Testis (tissue), 5 donors: ENCODE measurements at places on chromosomes 5 and 9. TPM values are rescaled to one million over a fixed set of nuclear protein-coding genes. Genes with fewer than 3 reads are reported as not detected.

DNA sequence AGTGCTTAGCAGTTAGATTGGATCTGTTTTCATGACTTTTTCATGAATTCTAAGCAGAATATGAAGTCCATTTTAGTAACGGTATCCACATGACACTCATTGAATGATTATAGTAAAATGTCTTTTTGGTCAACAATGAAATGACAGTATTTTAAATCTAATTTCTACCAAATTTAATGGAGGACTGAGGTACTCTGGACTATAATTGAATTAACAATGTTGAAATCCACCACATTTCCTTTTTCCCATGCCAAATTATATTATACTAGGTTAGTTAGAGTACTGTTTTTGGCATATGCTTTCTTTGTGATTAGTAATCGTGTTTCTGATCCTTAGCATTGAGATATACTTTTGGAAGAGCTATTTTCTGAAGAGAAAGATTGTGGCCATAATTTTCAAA, 40.6 kb downstream of the CDC42SE2 start:
- no peaks in the 10 kb centered on the region for H3K27me3 ChIP-seq
- H3K36me3 ChIP-seq = peaks cover 5% of the 10 kb centered on the region
- H3K27ac ChIP-seq = no peak overlapping the region
- H3K4me3 ChIP-seq = no peak overlapping the region

DNA sequence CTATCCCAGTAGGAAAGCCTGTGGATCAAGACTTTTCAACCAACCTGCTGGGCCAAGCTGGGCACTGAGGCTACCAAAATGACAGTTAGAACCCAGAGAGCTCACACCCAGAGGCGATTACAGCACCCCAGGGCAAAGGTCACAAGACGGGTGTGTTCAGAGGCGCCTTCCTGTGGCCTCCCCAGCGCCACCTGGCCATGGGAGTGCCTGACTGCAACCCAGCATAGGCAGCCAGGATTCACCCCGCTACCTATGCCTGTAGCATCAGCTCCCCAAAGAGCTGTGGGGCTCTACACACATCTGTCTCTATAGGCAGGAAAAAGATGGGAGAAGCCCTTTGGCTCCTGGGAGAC, 33.5 kb downstream of the PDGFRB start:
- no peaks in the 10 kb centered on the region for H3K27me3 ChIP-seq
- no peaks in the 10 kb centered on the region for H3K36me3 ChIP-seq
- H3K4me1 ChIP-seq = no peaks in the 10 kb centered on the region
- no peak overlapping the region for H3K27ac ChIP-seq
- DNase-seq = no peak
- H3K4me3 ChIP-seq = no peak overlapping the region

DNA sequence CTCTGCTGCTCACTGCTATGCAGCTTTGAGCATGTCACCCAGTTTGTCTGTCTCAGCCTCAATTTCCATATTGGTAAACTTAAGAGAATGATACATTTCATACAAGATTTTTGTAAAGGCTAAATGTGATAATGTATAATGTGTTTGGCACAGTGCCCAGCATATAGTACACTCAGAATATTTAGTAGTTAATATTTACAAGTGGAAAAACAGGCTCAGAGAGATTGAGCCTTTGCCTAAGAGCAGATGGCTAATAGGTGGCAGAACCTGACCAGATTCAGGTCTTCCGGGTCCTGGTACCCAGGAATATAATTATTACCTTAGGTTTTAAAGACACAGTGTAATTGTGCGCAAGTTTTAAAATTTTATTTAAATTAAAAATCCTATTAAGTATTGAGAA, 46.8 kb upstream of the KIAA1958 start:
- DNase-seq = no peak
- no peak overlapping the region for H3K4me3 ChIP-seq
- H3K27me3 ChIP-seq = no peaks in the 10 kb centered on the region
- H3K4me1 ChIP-seq = no peaks in the 10 kb centered on the region
- H3K36me3 ChIP-seq = no peaks in the 10 kb centered on the region
- no peak overlapping the region for H3K27ac ChIP-seq

GRCh38 chr5:15026011-15026893, 154.7 kb upstream of the ANKH start:
- no peaks in the 10 kb centered on the region for H3K27me3 ChIP-seq
- no peak overlapping the region for H3K27ac ChIP-seq
- H3K36me3 ChIP-seq = no peaks in the 10 kb centered on the region
- no peak overlapping the region for H3K4me3 ChIP-seq
- no peak for DNase-seq
- H3K4me1 ChIP-seq = no peaks in the 10 kb centered on the region

DNA sequence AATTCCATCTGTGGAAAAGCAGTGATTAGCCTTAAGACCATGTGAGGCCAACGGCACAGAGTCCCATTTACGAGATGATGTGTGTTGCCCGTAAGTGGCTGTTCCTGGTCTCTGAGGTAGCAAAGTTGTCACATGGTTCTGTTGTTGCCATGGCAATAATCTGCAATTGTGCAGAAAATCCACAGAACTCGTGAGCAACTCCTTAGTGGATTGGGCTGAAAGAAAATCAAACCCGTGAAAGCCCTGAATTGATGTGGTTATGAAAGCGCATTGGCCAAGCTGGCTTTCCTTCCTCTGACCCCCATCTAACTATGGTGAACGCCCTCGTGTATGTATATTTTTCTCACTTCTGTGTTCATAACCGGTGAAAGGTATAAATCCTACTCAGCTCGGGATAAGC, 614.7 kb downstream of the EBF1 start:
- H3K27ac ChIP-seq = no peak overlapping the region
- H3K4me1 ChIP-seq = peaks cover 37% of the 10 kb centered on the region

DNA sequence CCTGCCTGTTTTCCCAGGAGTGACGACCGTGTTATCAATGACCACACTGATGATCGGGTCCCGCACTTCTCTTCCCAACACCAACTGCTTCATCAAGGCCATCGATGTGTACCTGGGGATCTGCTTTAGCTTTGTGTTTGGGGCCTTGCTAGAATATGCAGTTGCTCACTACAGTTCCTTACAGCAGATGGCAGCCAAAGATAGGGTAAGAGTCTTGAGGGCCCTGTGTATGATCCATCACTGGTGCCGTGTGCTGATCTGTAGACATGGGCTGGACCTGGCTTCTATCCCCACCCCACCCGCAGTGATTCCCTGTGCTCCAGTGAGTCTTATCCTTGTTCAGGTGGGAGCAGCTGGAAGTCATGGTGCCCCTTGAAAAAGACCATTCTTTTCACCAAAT, 26.0 kb downstream of the GABRP start:
- H3K4me3 ChIP-seq = no peak overlapping the region
- no peaks in the 10 kb centered on the region for H3K4me1 ChIP-seq
- DNase-seq = no peak
- H3K27ac ChIP-seq = no peak overlapping the region
- H3K27me3 ChIP-seq = no peaks in the 10 kb centered on the region

The FGD3 gene
- 14.0 TPM for polyA plus RNA-seq

DNA sequence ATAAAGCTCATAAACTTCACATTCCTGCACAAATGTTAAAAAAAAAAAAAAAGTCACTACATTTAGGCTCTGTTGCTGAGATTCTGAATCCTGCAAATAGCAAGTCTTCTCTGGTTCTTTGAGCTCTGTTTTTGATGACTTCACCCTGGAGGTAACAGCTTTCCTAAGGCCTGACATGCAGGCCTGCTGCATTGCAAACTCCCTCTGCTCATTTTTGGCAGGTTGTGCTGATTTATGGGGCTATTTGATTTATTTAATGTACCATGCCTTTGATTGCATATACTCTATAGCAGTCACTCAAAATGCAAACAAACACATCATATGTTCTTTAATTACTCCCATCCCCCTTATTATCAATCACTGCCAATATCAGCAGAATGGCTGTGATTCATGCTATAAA, 416.1 kb upstream of the IZUMO3 start:
- H3K27me3 ChIP-seq = no peaks in the 10 kb centered on the region
- H3K4me1 ChIP-seq = no peaks in the 10 kb centered on the region
- H3K4me3 ChIP-seq = no peak overlapping the region
- H3K36me3 ChIP-seq = no peaks in the 10 kb centered on the region
- no peak for DNase-seq

GRCh38 chr5:40653221-40654022, 26.3 kb upstream of the PTGER4 start:
- no peak for DNase-seq
- H3K27me3 ChIP-seq = no peaks in the 10 kb centered on the region
- no peaks in the 10 kb centered on the region for H3K4me1 ChIP-seq
- no peaks in the 10 kb centered on the region for H3K36me3 ChIP-seq
- H3K27ac ChIP-seq = no peak overlapping the region

GRCh38 chr5:9691261-9691660, 61.1 kb upstream of the TAS2R1 start:
- no peaks in the 10 kb centered on the region for H3K4me1 ChIP-seq
- H3K27me3 ChIP-seq = no peaks in the 10 kb centered on the region
- no peak for DNase-seq
- no peak overlapping the region for H3K27ac ChIP-seq
- H3K4me3 ChIP-seq = no peak overlapping the region

The HSD17B3 gene
- 103 TPM for polyA plus RNA-seq

The SPATA31E1 gene
- polyA plus RNA-seq = 25.0 TPM

The ZFP2 gene
- 2.7 TPM for polyA plus RNA-seq

DNA sequence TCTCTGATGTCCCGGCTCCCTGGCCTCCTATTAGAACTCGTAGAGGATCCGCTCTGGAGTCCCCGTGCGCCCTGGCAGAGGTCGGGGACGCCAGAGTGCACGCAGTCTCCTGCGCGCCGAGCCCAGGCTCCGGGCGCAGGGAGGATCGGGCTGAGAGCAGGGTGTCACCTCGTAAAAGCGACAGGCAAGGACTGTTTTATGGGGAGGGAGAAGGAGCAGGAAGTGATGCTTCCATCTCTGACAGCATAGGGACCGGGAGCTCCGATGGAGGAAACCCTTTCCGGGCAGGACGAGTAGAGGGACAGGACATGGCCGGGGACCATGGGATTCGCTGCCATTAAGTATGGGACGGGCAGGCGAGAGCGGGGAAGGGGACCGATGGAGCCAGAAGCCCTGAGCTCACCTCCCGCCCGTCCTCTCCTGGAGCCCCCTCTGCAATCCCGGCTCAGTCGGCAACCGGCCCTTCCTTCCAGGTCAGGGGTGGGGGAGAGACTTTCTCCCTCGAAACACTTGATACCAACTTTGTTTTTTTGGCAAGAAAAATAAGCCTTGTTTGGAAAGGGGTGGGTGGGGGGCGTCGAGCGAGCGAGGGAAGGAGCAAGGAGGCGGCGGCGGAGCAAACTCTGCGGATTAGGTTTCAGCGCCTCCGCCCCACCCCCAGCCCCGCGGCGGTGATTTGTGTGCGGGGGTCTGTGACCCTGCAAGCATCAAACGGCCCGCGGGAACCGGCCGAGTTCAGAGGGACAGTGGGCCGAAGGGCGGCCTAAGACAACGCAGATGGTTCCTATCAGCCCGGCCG, 12.6 kb downstream of the LMX1B start:
- H3K4me3 ChIP-seq = peak overlapping the region; percentile 4
- no peak for DNase-seq
- no peaks in the 10 kb centered on the region for H3K27me3 ChIP-seq
- H3K27ac ChIP-seq = no peak overlapping the region

DNA sequence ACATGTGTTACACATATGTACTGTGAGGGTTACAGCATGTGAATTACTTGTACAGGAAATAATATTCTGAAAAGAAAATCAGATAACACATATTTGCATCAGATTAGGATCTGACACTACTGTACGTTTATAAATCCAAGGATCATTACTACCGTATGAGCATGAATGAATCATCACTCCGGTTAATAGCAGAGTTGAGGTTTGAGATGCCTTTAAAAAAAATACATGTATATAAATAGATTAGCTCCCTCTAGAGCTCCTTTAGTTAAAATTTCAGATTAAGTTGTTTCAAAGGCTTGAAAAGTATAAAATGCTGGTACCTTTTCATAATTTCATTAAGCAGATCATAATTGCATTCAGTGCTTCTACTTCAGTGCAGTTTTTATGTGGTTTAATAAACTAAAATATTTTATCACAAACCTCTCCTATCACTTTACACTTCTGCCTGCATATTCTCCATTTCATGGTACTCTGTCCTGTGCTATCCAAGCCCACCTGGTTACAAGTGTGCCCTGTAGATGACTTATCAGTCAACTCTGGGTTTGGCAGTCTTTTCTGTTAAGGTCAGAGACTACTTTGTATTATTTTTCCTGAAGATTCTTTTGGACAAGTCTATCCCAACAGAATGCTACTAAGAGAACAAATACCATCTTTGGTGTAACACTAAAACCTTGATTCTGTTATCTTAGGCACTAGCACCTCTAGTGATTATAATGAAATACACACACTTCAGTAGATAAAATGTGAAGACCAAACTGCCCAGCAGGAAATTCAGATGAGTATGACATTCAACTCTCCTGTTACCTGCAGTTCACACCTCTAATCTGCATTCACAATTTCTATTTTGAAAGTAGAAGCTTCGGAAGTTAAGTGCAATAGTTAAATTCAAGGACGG, 48.0 kb upstream of the POU5F2 start:
- H3K36me3 ChIP-seq = no peaks in the 10 kb centered on the region
- no peaks in the 10 kb centered on the region for H3K27me3 ChIP-seq
- H3K4me1 ChIP-seq = no peaks in the 10 kb centered on the region
- H3K4me3 ChIP-seq = no peak overlapping the region
- H3K27ac ChIP-seq = no peak overlapping the region
- DNase-seq = no peak

- H3K27ac ChIP-seq = no peak overlapping the region
- no peak for DNase-seq
- H3K4me1 ChIP-seq = no peaks in the 10 kb centered on the region
- H3K27me3 ChIP-seq = no peaks in the 10 kb centered on the region
- no peak overlapping the region for H3K4me3 ChIP-seq
These were observed 505.6 kb downstream of the MAN2A1 start for GRCh38 chr5:110195288-110195687.

DNA sequence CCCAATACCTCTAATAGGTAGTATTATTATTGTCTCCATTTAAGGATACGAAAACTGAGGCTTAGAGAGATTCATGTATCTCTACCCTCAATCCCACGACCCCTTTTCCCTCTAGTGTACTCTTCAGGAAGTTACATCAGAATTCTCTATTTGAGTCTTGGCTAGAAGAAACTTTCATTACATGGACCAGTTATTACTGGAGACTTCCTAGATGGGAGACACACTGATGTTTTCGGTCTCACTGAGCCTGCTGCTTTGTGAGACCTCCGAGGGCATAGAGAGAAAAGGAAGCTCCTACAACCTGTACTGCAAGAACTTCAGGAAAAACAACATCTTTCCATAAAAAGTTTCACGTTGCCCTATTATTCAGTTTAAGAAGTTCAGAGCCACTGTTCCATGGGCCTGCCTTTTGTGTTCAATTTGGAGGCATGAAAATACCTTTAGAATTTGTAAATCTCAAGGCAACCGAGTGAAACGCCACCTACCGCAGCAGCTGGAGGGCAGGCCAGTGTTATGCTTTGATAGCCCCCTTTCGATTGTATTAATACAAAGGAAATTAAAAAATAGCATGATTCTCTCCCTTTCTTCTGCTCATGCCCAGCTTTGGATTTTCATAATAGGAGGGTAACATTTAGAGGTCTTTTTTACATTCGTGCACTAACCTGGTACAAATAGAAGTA, 223.3 kb downstream of the EBF1 start:
- H3K4me3 ChIP-seq = no peak overlapping the region
- H3K4me1 ChIP-seq = peaks cover 24% of the 10 kb centered on the region
- no peak for DNase-seq

The PCDHB5 gene
- polyA plus RNA-seq = 5.5 TPM

GRCh38 chr9:122261469-122261881, 3.2 kb downstream of the RBM18 start:
- H3K4me3 ChIP-seq = no peak overlapping the region
- peaks cover 9% of the 10 kb centered on the region for H3K4me1 ChIP-seq
- H3K36me3 ChIP-seq = no peaks in the 10 kb centered on the region
- no peak for DNase-seq
- H3K27me3 ChIP-seq = no peaks in the 10 kb centered on the region

- DNase-seq = peak; percentile 61
- H3K27me3 ChIP-seq = no peaks in the 10 kb centered on the region
- peak overlapping the region; percentile 66 for H3K27ac ChIP-seq
- no peak overlapping the region for H3K4me3 ChIP-seq
These were observed 155.1 kb upstream of the ZNF462 start for GRCh38 chr9:106707738-106708474.
